ENCODE measurements at places on chromosomes 1 and 21.

GRCh38 chr1:94260635-94261387 is 23.4 kb upstream of the ARHGAP29 start:
- DNase-seq, result no peak

DNA sequence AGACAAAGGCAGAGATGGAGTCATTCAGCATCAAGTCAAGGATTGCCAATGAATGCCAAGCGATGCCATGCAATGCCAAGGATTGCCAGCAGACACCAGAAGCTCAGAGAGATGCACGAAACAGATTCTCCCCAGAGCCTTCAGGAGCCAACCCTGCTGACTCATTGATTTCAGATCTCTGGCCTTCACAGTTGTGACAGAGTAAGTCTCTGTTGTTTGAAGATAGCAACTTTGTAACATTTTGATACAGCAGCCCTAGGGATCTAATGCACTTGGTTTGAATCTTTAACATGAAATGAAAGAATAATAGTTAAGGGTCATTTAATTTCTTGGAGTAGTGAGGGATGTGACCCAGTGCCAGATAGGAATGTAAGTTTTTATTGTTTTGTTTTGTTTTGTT is 287.4 kb upstream of the RUNX1 start:
- DNase-seq, result no peak

DNA sequence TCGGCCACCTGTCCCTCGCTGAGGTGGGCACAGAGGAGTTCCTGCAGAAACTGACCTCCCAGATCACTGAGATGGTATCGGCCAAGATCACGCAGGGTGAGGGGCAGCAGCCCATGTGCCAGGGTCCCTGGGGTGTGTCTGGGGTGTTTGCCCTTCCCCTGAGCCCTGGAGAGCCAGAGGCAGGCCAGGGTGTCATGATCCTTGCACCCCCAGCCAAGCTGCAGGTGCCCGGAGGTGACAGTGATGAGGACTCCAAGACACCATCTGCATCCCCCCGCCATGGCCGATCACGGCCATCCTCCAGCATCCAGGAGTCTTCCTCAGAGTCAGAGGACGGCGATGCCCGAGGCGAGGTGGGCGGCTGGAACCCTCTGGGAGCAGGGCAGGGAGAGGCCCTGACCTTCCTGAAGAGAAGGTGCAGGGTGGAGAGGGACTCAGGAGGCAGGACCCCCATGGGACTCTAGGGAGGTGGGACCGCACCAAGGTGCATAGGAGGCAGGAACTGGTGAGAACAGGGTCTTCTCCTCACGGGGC is 69.5 kb downstream of the TRIM11 start:
- DNase-seq, result no peak

DNA sequence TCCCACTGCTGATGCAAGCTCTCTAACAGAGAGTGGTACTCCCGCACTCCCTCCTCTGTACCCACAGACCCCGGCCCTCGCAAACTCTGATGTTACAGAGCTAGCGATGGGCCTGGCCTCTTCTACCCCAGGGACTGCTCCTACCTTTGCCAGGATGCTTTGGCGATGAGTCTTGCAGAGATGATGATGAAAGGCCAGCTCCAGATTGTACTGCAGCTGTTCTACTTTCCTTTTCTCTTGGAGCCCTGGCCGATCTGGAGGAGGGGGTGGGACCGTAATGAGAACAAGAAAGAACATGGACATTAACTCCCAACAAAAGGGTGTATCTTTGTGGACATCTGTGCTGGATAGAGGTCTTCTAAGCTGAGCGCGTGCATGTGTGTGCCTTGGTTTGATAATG is 6.0 kb upstream of the LINGO4 start:
- no peak for DNase-seq

DNA sequence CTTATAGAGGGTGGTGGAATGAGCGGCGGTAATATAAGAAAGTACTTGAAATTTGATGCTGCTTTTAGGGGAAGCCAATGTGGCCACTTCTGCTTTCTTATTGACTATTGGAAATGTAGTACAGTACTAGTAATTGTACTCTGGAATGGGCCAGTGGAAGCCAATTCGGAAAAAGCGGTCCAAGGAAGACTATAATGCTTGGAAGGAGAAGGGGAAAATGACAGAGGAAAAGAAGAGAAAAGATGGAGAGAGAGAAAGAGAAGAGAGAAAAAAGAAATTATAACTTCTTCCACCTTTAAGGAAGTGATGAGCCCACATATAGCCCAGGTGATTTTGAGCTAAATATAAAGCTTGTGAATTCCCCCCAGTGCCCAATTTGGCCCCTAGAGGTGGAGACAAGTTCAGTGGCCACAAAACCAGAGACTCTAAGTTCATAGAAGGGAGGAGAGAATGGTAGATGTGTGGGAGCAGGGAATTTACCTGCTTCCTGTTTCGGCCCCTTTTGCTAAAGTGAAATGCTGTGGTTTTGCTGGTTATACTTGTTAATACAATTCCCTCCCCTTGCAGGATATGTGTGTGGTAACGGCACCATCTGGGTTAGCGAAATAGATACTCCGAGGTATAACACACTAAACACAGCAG is 35.7 kb upstream of the DUSP10 start:
- DNase-seq, result peak; percentile 43

- no peak for DNase-seq
Measured at GRCh38 chr1:204891860-204892259, 21.2 kb downstream of the NFASC start.

GRCh38 chr1:160608941-160609340 is 29.6 kb upstream of the CD84 start:
- DNase-seq, result no peak

DNA sequence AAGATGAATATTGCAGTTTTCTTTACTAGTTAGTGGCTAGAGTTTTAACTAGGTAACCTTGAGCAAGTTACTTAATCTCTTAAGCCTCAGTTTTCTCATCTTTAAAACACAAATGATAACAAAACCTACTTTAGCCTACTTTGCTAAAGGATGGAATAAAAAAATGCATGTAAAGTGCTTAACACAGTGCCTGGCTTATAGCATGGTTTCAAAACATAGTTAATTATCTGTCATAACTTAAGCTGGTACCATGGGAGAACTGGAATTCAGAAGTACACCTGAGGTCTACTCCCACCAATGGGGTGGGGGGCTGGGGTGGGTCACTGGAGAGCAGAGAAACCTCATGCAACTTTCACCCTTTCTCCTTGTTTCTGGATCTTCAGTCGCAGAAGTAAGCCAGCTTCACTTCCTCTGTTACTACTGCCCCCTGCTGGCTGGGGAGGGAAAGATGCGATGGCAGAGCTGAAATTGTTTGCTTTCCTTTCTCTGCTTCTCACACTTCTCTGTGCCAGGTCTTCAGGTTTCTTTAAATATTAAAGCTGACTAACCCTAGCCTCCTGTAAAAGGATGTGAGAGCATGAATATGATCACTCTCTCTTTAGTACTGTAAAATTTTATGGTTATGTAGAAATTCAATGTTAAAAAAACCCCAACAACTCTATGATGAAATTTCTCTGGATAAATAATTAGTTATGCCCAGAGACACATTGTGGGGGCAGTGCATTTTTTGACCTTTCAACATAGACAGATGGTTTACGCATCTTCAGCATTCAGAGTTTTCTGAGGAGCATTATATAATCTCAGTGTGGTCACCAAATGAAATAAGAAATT is 324.2 kb downstream of the HLX start:
- DNase-seq, result peak; percentile 35

- no peak for DNase-seq
Measured at GRCh38 chr1:76843821-76844464, 23.3 kb upstream of the ST6GALNAC5 start.

DNA sequence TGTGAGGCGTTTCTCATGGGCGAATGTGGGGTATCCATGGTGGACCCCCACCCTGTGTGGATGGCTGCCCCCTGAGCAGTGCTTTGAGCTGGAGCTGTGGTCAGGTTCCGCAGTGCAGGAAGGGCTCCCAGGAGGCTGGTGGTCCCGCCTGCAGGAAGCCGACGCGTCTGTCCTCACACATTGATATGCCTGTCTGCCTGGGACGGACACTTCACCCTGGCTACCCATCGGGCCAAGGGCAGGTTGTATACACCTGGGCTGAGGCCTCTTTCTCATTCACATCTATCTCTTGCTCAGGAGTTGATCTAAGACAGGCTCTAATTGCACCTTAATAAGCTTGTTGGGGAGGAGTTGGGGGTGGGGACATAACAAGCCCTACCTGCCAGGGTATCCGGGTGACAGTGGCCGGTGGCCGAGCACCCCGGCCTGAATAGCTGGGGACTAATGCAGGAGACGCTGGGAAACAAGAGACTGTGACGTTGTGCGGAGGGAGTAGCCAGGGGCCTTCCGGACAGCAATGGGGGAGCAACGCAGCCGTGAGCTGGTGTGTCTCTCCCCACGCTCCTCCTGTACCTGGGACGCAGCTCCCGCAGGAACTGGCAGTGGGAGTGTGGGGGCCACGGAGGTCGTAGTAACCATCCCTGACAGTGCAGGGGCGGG is 21.7 kb downstream of the PDXK start:
- DNase-seq, result no peak

DNA sequence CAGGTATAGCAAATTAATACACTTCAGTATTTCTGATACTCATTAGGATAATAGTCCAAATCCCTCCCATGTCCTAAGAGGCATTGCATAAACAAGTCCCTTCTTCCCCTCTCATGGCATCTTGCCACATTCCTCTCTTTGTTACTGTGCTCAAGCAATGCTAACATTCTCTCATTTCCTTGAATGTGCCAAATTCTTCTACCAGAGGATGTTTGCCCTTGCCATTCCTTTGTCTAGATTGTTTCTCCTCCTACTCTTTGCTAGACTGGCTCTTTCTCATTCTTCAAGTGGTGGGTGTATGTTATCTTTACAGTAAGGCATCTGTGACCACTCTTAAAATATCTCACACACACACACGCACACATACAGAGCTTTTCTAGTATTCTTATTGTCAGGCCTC is 621.0 kb upstream of the CXADR start:
- DNase-seq, result no peak

GRCh38 chr1:89025928-89026327 is 3.3 kb upstream of the GBP3 start:
- no peak for DNase-seq

GRCh38 chr1:180912801-180913565 is at the start of gene KIAA1614:
Gene KIAA1614 (plus strand): TSS chr1:180912897. CDS start chr1:180913244, 347 bp downstream.
- DNase-seq, result no peak

- no peak for DNase-seq
Measured at GRCh38 chr1:6126521-6127067, 53.5 kb downstream of the CHD5 start.
